ENCODE measurements at places on chromosomes 4 and X. TPM values are rescaled to one million over a fixed set of nuclear protein-coding genes. Genes with fewer than 3 reads are reported as not detected.

DNA sequence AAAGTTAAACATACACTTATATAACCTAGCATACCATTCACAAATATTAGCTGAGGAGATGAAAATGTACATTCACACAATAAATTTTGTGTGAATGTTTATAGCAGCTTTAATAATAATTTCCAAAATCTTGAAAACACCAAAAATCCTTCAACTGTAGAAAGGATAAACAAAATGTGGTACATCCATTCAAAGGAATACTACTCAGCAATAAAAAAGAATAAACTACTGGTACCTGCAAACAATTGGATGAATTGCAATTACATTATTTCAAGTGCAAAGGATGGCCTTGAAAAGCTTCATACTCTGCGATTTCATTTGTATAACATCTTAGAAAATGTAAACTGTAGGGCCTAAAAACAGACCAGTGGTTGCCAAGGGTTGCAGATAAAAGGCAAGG is 11.7 kb upstream of the RPS6KA6 start:
- DNase-seq: no peak

DNA sequence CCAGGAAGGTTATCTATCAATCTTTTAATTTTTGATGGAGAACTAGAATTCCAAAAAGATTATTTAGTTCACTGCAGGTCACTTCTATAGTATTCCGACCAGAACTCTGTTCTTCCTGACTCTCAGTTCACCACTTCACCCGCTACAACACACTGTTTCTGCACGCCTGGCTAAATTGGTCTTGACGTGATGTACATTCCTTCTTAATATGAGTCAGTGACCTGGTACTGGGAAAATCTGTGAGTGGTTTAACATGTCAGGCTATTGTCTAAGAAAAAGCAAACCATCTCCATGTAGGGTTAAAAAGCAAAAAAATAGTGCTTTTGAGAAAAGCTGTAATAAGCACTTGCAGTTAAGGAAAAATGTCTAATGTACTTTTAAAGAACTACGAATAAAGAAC is 120.4 kb downstream of the NDST3 start:
- DNase-seq: no peak

- peak; percentile 0 for DNase-seq
These were observed 200.5 kb downstream of the FAM133A start for GRCh38 chrX:93874554-93874953.

DNA sequence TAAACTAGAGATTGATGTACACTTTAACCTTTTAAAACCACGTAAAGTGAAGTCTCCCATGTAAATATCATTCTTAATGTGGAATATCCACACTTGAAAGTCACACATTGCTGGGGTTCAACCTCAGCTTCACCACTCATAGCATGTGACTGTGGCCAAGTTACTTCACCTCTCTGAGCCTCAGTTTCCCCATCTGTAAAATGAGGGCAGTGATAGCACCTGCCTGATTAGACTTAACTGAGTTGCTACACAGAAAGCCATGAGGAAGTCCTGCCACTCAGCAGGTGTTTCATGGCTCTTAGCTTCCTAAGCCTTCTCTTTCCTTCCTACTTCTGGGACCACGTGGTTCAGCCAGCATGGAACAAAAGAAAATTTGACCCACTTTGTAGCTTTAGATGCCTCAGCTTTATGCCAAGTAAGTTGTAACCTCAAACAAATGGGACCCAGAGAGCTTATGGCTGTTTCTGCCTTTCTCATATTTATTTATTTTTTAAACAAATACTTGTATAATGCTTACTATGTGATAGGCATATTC is 277.3 kb upstream of the KLF3 start:
- DNase-seq: no peak

DNA sequence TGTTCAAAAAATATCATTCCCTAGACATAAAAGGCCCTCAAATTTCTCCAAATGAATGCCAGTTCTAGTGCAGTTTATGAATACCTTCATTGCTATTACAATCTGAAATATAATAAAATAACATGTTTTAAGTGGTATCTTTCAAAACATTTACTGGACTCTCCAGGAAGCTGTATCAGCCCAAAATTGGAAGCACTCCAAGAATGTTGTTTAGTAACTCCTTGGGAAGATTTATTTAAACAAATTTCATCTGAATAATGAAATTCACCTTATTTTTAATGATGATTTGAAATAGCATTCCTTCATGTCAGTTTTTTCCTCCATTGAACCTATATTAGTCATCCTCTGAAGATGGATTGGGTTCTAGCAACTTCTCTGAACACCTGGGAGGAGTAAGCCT is 217.2 kb upstream of the PCDH18 start:
- DNase-seq: peak; percentile 34

DNA sequence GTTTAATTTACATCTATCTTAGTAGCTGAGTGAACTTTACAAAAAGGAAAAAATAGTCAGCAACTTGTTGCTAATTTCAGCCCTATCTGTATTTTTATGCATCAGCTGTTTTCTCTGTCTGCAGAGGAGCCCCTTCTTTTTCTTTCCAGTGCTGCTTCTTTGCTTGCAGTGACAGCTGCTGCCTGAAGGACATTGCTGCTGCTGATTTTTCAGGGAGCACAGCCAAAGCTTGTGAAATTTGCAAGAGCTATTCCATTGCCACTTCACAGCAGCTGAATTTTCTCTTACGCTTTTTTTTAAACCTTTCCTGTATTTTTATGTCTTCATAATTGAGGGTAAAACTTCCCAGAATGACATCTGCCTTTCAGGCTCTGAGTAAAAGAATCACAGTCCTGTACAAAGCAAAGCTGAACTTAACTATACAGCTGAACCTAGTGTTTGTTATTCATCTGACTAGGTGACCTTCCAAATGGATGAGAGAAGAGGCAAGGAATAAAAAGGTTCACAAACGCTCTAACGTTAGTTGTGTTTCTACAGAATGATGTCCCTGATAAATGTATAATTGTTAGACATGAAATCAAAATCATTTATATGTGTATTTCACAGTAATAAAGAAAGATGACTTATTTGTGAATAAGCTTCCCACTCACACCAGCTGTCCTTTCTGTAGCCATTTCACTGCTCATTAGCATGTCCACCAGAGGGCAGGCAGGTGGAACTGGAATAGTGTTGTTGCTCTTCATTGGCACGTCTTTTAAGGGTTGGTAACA is 541.4 kb downstream of the ADGRL3 start:
- peak; percentile 2 for DNase-seq

- DNase-seq: peak; percentile 17
These were observed 56.6 kb upstream of the NRK start for GRCh38 chrX:105765691-105766090.

Gene MAGEB6B
- not detected for total RNA-seq

- no peak for DNase-seq
These were observed 1899.4 kb downstream of the STIM2 start for GRCh38 chr4:28760003-28760402.

- DNase-seq: no peak
These were observed 28.0 kb downstream of the RBM47 start for GRCh38 chr4:40601641-40602040.

DNA sequence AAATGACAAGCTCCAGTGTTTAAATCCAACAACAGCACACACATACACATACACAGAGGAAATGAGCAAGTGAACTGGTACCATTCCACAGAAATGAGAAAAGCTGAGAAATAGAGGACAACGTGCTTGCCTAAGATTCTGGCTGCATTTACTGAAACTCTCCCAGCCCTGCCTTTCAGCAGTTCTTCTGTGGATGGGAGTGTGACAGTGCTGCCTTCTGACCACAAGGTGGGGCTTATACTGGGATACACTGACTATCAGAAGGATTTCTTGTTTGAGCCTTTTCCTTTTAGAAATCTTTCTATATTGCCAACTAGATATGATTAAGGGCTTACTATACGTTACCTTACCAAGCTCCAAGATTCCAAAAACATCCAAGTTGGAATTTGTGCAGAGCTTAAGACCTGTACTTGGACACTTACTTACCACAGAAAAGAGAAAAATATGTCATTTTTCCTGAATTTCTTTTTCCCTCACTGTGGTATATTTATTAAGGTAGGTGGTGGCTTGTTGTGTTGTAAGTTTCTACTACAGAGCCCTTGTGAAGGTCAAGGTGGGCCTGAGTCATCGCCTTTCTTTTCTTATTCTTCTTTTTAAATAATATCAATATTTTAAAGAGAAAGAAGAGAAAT is 10.7 kb upstream of the CXCL8 start:
- peak; percentile 69 for DNase-seq

Gene GAGE13
- total RNA-seq: not detected

- no peak for DNase-seq
These were observed 1.7 kb upstream of the NHS start for GRCh38 chrX:17373337-17373736.

Gene RNF128
- total RNA-seq: 0.53 TPM

- DNase-seq: peak; percentile 68
These were observed 106.2 kb upstream of the FAT1 start for GRCh38 chr4:186829740-186830449.

Gene FAM133A
- not detected for total RNA-seq

DNA sequence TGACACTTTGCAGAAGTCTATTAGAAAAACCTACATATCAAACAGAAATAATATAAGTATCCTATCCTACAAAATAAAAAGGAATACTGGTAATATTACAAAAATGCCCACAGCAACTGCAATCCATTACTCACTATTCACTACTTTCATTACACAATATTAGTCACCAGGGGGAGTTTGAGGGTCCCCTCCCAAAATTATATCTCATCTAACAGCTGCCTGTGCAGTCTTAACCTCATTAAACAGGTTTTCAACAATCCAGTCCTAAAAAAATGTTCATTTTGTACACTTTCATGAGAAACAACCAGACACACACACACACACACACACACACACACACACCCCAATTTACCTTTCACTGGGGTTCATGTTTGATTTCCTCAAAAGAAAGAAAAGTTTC is 2.9 kb downstream of the CLOCK start:
- DNase-seq: no peak

DNA sequence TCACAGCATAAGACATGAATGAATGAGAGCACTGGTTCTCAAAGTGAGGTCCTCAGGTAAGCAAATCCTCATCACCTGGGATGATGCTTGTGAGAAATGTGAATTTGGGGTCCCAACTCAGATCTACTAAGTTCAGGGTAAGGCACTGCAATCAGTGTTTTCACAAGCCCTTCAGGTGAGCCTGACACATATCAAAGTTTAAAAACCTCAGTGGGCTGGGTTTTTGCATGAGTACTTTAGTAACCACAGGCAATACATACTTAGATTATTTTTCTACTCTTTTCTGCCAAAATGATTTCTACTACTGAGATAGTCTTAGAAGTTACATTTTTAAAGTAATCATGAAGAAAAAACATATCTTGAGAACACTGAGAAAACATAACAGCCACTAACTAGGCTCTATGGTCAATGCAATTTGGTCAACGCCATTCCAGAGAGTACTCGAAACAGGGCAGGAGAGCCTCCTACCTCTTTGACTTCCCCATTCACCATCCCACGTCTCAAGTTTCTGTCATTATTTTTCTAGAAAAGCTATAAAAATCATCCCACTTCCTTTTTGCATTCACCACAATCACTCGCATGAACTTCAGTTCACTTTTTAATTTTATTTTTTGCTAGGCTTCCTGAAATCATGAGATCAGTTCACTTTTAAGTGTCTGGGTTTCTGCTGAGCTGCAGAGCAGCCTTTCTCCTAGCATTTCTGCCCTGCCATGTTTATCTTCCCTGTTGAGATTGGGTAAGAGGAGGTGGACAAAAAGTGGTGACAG is 73.8 kb downstream of the MFAP3L start:
- no peak for DNase-seq

DNA sequence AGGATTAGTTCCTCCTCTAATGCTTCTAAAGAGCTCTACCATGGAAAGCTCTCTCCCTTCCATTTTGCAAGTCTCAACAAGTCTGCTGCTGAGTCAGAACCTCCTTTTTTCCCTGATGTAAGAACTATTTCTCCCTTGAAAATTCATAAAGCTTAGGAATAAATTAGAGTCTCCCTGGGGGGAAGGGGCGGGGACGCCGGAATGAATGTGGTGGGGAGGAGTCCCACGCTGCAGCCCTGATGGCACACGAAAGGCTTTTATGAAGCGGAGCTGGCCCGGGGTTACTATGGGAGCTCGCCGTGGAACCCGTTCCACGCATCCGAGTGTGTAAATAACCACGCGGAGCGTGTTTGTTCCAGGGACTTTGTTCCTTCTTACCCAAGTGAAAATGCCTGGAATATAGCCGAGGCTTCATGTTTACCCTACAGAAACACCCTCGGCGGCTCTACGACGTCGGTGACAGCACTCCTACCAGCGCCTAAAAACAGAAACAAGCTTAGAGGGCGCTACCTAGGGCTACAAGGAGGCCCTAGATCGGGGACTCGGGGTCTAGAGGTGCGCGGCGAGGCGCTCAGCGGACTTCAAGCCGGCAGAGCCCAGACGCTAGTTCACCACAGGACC is 923 bp upstream of the CPEB2 start:
- peak; percentile 89 for DNase-seq

GRCh38 chrX:758917-759316 is 128.3 kb downstream of the SHOX start:
- no peak for DNase-seq

Gene PROM1
- not detected for total RNA-seq

Gene SRPX
- total RNA-seq: 43.2 TPM

- peak; percentile 77 for DNase-seq
These were observed 21.1 kb upstream of the STIM2 start for GRCh38 chr4:26839534-26839951.

DNA sequence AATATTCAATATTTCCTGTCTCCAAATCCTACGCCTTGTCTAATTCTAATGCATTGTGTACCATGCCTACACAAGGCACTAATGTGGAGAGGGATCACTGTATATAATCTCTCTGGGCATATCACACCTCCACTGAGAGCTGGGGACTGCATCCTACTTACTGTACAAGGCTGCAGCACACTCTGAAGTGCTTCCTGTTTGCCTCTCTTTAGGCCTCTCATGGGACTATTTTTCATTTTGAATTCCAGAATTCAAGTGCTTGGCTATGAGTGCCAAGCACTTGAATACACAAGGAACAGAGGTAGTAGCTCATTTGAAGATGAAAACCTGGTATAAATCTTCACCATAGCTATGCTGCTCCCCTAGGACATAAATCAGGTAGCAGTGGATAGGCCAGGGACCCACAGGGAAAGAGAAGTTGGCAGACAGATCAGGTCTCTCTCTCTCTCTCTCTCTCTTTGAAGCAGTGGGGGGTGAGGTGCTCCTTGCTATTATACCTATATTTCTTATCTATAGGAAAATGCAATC is 229.7 kb upstream of the MBNL3 start:
- DNase-seq: no peak

GRCh38 chrX:139639253-139639652 is 68.7 kb downstream of the MCF2 start:
- no peak for DNase-seq

DNA sequence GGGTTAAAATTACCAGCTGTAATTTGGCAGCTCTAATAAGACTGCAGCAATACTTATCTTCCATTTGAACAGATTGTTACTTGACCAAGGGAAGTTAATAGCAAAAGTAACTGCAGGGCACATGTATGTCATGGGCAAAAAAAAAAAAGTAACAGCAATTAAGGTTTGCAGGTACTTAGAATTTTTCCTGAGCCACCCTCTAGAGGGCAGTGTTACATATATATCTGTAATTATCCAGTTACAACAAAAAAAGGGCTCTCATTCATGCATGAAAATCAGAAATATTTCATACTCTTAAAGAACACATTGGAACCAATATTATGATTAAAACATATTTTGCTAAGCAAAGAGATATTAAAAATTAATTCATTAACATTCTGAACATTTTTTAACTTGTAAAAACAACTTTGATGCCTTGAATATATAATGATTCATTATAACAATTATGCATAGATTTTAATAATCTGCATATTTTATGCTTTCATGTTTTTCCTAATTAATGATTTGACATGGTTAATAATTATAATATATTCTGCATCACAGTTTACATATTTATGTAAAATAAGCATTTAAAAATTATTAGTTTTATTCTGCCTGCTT is 25.1 kb downstream of the XIAP start:
- DNase-seq: peak; percentile 19

Gene ITM2A
- 0.21 TPM for total RNA-seq

- no peak for DNase-seq
These were observed 12.0 kb downstream of the PLCXD1 start for GRCh38 chrX:292900-293897.
